Activated CD4-positive, alpha-beta T cell treated with anti-CD3 and anti-CD28 coated beads for 36 hours (primary cell): ENCODE measurements at places on chromosomes 1 and 21.

- no peak for DNase-seq
Observed at GRCh38 chr1:234666761-234667160, 56.8 kb upstream of the IRF2BP2 start.

DNA sequence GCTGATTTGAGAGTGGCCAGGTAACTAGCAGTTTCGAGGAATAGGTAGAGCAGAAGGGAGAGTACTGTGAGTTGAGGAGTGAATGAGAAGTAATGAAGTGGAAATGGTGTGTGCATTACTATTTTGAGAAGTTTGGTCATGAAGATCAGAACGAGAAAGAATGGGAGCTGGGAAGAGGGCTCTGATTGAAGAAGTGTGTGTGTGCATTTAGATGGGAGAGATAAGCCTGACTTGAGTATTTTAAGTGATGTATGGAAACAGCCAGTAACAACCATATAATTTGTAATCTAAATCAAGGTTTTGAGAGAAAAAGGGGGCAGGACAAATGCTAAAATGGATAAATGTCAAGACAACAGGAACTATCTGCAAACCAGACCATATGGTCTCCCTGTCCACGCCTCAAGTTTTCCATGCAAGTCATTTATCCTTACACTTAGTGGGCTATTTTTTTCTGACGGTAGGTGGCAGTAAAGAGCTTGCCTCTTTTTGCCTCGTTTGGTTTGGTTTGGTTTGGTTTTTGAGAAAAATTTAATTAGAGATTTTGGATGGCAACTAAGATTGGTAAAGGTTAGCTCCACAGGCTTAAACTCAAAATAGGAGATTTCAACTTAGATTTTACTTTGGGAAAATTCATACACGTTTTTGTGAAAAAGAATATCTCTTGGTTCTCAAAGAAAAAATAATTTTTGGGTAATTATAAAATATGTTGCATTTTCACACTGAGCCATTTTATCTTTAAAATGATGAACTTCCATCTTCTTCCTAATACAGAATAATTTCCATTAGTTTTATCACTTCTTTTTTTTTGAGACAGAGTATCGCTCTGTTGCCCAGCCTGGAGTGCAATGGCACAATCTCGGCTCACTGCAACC lies 9.5 kb upstream of the B3GALNT2 start:
- DNase-seq: peak; percentile 50

DNA sequence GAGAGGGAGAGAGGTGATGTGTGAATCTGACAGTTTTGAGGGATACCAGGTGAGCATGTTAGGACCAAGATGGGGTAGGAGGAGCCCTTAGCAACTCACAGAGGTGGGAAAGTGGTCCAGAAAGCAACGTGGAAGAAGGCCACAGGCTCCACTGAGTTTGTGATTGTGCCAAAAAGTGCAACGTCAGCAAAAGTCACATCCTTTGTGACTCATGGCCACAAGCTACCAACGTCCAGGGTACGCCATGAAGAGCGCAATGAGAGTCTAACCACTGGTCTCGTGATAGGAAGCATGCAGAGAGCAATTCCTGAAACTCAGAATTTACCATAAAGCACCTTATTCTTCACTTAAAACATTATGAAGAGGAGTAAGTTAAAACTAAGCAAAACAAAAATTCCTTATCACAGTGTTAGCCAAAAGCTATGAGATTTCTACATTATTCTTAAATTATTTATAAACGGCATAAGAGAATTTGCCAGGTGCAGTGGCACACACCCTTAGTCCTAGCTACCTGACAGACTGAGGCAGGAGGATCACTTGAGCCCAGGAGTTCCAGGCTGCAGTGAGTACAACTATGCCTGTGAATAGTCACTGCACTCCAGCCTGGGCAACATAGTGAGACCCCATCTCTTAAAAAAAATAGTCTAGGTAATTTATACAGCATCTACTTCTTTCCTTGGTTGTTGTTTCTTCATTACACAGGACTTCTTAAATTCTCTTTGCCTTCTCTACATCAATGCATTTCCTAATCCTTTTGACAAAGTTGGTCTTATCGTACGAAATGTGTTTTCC lies 55.2 kb downstream of the COLGALT2 start:
- no peak for DNase-seq

GRCh38 chr1:63886340-63886739 lies 112.5 kb downstream of the ROR1 start:
- no peak for DNase-seq

- no peak for DNase-seq
Observed at GRCh38 chr1:224786533-224787250, 142.8 kb upstream of the DNAH14 start.

- DNase-seq: no peak
Observed at GRCh38 chr1:19338323-19338762, 26.2 kb downstream of the SLC66A1 start.

DNA sequence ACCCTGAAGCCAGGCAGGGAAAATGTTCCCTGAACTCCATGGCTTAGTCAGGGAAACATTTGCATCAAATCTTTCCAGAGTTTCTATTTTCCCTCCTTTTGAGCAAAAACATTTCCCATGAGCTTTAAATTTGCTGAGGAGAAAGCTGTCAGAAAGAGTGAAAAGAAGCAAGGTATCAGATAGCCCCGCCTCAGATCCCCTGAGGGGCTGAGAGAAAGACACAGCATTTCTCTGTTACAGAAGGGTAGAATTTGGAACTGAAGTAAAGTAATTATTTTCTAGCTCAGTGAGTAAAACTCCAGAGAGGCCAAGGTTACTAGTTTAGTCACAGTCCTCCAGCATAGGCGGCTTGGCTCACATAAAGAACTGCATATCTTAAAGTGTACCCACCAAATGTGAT lies 10.6 kb downstream of the FMO1 start:
- DNase-seq: no peak

DNA sequence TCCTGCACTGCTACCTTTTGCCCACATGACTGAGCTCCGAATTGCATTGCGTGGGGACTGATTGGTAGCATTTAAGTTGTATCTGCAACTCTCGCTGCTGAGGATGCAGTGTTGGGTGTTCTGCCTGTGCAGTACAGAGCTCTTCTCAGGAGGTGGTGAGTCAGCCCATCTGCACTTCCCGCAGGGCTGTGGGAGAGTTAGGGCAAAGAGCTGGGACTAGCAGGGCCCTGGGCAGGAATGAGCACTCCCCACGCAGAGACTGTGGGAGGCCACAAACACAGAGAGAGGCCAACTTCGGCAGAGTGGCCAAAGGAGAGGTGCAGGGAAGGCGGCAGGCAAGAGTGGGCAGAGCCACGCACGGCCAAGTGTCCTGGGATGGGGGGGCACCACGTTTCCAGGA lies 244.7 kb downstream of the SIPA1L2 start:
- DNase-seq: no peak
